ENCODE measurements at places on chromosomes 2 and 18.

DNA sequence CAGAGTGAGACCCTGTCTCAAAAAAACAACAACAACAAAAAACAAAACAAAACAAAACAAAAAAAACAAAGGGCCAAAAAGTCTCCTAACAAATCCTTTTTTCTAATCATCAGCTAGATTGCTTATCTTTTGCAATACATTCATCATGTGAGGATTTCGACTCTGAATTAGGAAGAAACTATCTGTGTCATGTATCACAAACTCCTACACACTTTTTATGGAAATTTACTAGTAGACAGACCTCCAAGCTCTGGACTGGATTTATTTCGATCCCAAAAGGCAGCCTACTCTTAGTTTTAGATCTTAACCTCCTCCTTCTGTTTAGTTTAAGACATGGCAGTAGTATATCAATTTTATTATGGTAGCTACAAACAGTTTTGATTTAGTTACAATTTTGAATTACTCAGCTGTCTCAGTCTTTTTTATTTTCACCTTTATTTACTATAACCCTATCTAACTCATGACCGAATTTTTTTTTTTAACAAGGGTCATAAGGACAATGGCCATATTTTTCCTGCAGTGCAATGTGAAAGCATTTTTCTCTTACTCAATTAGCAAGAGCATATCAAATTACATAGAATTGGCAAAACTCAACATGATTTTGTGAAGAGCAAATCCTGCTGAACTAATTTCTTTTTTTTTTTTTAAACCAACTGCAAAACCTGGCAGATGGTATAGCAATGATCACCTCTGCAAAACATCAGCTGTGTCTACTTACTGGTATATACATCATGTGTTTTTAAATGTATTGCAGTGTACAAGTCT, 10.7 kb upstream of the CCDC88A start:
- DNase-seq = no peak

DNA sequence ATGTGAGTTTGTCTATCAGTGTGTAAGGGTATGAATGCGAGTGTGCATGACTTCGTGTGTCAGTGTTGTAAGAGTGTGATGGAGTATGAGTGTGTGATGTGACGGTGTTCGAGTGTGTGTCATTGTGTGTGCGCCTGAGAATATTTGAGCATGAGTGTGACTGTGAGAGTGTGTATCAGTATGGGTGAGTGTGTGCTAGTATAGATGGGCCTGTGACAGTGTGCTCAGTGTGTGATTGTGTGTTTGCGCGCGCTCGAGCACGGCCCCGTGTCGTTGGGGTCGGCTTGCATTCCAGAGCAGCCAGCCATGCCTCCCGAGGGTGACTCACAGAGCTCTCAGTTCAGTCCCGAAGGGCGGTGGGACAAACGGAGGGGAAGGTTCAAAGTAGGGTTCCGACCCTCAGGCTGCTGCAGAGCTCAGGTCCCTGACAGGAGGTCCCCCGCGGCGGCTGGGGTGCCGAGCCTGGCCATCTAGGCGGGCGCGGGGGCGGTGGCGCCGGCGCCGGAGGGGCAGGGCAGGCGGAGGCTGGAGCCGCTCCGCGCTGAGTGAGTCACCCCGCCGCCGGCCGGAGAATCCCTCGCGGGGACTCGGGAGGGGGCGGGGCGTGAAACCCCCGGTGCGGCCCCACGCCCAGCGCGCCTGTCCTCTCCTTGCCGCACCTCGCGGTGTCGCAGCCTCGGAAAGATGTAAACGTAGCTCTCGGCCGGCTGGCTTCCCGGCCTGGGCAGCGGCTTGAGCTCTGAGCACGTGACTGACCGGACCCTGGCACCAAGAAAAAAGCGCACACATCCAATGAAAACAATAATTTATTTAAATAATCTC, 3.8 kb downstream of the DLX2 start:
- DNase-seq = no peak

GRCh38 chr18:23824669-23825068, 135.4 kb downstream of the LAMA3 start:
- DNase-seq = no peak

DNA sequence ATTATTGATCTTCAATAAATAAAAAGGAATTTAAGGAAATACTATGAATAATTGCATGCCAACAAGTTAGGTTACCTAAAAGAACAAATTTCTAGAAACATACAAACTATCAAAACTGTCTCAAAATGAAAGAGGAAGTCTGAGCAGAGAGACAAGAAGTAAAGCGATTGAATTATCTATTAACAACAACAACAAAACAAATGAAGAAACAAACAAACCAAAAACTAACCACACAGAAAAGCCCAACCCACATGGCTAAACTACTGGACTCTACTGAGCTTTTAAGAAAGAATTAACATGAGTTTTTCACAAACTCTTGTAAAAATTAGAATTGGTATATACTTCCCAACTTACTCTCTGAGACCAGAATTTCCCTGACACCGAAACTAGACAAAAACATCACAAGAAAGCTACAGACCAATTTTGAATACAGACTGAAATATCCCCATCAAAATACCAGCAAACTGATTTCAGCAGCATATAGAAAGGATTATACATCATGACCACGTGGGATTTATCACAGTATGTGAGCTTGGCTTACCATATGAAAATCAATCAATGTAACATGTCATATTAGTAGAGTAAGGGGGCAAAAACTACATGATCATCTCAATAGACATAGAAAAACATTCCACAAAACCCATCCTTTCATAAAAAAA, 16.6 kb upstream of the GALNT1 start:
- no peak for DNase-seq

- no peak for DNase-seq
Observed at GRCh38 chr18:13661779-13662256, 64.5 kb downstream of the FAM210A start.

DNA sequence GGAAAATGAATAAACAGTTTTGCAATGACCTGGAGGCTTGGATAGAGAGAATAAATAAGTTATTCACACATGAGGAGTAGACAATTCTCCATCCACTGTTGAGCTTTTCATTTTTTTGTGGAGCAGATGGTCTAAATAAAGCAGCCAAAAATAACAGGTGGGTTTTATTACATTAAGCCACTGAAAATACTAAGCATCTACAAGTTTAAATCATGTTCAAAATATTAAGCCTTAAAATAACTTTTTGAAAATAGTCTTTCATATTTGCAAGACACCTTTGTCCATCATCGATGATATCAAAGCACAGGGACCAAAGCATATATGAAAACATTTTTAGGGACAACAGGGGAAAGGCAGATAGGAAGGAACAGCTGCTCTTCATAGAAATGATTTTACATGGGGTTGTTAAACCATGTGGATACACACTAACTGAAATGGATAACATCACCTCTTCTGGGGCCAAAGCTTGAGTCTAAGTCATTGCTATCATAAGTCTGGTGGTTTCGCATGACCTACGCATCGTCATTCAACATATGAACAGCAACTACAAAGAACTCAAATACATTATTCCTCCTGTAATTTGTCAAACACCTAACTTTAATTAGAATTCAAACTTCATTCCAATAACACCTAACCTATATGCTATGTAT, 197.6 kb upstream of the CHST9 start:
- DNase-seq = no peak

DNA sequence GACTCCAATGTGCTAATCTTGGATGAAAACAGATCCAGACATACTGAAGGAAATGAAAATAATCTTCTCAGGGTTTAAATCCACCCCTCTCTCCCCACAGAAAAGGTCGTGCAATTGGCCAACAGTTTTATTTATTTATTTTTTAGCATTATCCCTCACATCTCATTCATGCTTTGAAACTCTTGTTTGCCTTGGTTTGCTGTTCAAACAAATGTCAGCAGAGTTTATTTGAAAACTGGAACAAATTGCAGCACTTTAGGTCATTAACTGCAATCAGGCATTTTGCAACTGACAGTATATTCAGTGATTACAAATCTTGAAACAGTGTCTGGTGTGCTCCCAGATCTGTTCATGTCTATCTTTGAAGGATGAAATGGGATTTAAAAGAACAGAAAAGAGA, 220.6 kb downstream of the SLC4A10 start:
- no peak for DNase-seq

- DNase-seq = no peak
Observed at GRCh38 chr2:55268288-55268906, 634 bp downstream of the MTIF2 start.

DNA sequence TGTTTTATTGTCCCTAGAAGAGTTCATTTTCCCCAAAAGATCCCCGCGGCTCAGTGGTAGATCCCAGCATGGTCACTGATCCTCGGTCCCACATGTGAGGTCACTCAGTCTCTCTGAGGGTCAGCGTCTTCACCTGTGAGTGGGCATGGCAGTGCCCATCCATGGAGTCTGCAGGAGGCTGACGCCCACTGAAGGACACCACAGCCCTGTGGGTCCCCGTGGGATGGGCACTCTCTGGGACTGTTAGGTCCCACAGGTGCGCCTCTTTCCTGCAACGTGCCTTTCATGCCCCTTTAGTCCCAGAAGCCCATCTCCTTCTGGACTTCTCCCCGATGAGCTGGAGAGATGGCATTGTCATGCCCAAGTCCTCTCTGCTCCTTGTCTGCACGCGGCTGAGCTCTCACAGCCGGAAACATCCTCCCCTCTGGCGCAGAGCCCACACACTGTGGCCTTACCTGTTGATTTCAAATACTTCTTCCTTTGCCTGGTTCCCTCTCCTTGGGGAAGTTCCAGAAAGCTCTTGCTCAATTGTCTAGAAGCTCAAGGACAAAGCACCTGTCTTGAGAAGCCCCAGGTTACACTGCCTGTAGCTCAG, 75.9 kb downstream of the PTGR3 start:
- no peak for DNase-seq

DNA sequence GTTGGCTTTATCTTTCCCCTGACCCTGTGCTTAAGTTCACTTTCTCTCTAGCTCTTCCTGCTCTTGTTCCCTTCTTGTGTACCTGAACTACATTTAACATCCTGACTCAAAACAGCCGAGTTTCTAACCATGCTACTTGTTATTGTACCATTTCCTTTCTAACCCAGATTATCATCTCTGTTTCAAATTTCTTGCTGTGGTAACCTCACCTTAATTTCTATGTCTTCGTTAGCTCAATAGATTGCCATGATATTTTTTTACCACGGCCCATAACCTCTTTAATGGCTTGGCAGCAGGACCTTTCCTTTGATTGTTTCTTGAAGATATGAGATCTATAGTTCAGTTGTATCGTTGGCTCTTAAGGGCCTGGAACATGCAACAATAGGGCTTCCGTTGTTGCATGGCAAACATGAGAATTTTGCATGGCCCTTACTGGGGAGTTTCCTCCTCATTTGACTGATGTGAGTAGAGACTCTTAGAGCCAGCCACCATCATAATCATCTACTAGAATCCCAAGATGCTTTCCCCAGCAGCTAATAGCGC, 11.1 kb downstream of the CFAP36 start:
- no peak for DNase-seq

- no peak for DNase-seq
Observed at GRCh38 chr18:74153377-74153776, 5.1 kb downstream of the TIMM21 start.

Data from activated CD4-positive, alpha-beta T cell treated with anti-CD3 and anti-CD28 coated beads, Interleukin-2, amount 50 U/mL, for 24 hours (primary cell).